ENCODE measurements at places on chromosomes 12 and 14.

DNA sequence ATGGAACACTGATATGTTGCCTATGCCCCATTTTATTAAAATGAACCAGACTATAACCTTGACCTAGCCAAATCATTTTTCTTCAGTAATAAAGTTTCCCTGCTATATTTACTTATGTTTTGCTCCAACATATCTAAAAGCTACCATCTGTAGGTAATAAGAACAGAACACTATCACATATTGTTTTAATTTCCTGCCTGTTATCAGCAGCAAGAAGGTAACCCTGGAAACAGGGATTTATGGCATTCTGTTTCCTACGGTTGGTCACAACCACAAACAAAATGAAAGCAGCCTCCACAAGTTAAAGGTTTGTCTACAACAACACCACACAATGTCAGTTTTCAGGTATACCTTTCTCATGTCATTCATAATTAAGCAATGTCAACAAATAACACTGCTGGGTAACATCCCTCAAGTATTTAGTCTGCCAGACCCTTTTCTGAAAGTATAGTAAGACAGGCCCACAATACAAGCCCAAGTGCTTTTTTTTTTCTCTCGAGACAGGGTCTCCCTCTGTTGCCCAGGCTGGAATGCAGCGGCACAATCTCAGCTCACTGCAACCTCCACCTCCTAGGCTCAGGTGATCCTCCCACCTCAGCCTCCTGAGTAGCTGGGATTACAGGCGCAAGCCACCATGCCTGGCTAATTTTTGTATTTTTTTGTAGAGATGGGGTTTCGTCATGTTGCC is 25.5 kb downstream of the GCH1 start:
- DNase-seq, result no peak

GRCh38 chr12:11209113-11209512 is 22.4 kb upstream of the TAS2R42 start:
- no peak for DNase-seq

DNA sequence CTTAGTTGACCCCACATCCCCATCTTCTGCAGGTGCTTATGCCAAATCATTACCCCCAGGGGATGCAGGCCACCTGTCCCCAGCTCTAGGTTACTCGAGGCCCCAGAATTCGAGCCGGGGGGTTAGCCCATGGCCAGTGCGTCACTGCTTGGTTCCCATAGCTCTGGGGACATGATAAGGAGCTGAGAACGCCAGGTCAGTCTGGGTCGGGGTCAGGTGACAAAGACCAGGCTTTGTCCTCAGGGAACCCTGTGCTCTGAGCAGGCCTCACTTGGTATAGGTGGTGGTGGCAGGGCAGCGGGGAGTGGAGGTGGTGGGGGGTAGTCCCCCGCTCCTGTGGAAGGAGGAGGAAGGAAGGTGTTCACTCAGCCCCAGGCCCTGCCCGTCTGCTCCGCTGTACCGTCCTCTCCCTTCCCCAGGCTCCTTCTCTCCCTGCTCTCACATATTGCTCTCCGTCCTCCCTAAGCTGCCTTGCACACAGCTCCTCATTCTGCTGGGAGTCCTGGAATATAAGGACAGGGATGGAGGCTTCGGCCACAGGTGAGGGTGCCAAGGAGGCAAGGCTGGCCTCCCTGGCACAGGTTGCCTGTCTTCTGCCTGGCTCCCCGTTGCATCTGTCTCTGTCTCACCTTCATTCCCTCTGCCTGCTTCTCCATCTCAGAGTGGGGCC is 2.0 kb upstream of the MYH6 start:
- DNase-seq, result no peak

- no peak for DNase-seq
Observed at GRCh38 chr12:87935216-87935615, 94.0 kb downstream of the C12orf50 start.

DNA sequence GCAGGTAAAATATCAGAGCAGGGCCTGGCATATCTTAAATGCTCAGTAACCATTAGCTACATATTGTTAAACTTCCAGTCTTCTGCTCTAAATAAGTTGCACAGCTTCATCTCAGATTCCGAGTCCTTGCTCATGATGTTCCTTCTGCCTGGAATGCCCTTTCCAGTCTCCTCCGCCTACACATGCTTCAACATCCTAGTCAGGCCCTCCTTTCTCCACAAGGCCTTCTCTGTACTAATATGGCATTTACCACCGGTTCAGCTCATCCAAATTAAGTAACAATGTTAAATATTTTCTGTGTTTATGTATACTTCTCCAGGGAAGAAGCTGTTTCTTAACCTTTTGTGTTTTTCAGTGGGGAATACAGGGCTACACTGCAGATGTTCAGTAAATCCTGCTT is 8.5 kb downstream of the DHH start:
- DNase-seq, result no peak

DNA sequence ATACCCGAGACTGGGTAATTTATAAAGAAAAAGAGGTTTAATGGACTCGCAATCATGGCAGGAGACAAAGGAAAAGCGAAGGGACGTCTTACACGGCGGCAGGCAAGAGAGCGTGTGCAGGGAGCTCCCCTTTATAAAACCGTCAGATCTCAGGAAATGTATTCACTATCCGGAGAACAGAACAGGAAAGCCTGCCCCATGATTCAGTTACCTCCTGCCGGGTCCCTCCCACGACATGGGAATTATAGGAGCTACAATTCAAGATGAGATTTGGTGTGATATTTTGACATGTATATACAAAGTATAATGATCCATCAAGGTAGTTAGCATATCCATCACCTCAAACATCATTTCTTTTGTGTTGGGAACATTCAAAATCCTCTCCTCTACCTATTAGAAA is 2.3 kb upstream of the CDCA4 start:
- DNase-seq, result no peak

GRCh38 chr12:28824849-28825248 is 324.2 kb upstream of the FAR2 start:
- no peak for DNase-seq

DNA sequence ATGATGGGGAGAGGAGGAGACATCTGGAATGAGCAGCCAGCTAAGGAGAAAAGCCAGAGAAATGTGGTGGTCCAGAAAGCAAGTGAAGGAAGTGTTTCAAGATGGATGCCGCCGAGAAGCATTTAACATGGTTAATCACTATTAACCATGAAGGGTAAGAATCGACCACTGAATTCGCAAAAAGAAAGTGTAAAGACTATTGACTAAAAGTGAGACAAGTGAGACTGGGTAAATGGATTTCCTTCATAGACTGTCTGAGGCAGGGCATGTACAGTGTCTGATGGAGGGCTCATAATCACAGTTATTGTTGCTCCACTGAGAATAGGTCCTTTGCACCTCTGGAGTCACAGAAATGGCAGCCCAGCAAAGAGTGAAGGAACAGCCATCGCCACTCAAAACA is 25.3 kb upstream of the CLMN start:
- no peak for DNase-seq

DNA sequence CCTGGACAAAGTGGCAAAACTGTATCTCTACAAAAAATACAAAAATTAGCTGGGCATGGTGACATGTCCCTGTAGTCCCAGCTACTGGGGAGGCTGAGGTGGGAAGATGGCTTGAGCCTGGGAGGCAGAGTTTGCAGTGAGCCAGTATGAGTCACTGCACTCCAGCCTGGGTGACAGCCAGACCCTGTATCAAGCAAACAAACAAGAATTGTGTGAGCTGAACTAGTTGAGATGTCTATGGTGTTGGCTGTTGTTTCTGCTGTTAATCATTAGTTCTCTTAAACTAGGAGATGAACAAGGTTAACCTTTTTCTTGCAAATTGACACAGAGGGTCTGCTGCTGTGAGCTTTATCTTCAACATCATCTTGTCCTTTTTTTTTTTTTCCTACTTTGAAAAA is 23.6 kb downstream of the RASSF3 start:
- DNase-seq, result peak; percentile 70

GRCh38 chr12:6605421-6606330 is 1.5 kb downstream of the CHD4 start:
- DNase-seq, result no peak

DNA sequence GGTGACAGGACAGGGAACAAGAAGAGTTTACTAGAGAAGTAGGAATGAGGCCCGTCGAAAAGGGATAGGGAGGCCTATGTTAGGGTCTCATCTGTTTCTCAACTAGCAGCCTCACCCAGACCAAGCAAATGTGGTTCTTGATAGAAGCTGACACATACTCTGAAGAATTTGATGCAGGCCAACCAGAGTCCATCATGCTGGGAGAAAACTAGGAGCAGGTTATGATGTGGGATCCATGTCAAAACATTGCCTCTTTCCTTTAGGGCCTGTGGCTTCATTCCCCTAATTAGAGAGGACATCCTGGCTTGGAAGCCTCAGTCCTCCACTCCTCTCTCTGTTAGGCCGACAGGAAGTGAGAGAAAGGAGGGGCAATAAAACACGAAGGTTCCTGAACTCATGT is 122.8 kb downstream of the NTF3 start:
- DNase-seq, result no peak

GRCh38 chr14:67853715-67854114 is 34.1 kb downstream of the RAD51B start:
- no peak for DNase-seq

DNA sequence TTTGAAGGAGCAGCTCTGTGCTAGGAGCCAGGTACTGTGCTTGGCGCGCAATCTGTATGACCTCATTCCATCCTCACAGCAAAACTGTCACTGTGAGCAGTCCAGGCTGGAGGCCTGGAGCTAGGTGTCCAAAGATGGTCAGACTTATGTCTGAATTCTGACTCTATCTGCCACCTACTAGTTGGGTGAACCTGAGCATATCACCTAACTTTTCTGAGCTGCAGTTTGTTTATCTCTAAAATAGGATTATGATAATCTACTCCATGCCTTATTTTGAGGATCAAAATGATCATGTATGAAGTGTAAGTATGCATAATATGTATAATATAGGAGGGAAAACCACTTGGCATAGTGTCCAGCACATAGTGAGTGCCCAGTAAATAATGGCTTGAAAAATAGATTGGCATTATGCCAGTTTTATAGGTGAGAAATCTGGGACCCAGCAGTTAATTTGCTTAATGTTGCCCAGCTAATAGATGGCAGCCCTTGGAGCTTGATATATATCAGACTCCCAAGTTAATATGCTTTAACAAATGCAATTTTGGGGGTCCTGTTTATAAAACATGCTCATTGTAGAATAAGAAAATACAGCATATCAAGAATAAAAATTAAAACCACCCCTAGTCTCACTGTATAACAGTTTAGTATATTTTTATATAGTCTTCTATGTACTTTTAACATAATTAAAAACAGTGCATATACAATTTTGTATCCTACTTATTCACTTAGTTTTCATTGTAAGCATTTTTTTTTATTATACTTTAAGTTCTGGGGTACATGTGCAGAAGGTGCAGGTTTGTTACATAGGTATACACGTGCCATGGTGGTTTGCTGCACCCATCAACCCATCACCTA is 4.5 kb upstream of the JPH4 start:
- DNase-seq, result no peak

GRCh38 chr14:102442241-102443211 is 67.0 kb downstream of the ANKRD9 start:
- no peak for DNase-seq

GRCh38 chr14:56552615-56553014 is 27.0 kb upstream of the TMEM260 start:
- DNase-seq, result no peak

GRCh38 chr14:91731018-91731417 is 868 bp downstream of the CATSPERB start:
- no peak for DNase-seq

GRCh38 chr12:67001251-67001650 is 267.9 kb upstream of the CAND1 start:
- no peak for DNase-seq

- DNase-seq, result peak; percentile 52
Observed at GRCh38 chr14:60573943-60574495, 65.1 kb downstream of the SIX6 start.

DNA sequence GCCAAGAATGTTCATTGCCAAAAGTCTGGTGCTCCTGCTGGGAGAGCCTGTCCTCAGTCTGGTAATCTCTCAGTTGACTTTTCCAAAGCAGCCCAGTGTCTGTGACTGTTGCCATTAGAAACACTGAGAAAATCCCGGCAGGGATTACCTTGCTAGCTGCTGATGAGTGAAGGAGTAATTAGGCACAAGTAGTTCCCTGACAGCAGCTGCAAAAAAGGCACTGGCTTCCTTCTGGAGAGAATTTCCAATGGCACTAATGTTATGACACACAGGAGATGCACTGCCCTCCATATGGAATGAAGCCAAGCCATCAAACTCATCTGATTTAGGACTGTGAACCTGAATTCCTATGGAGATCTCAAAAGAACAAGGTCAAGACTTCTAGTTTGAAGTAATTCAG is 1321.2 kb upstream of the SEL1L start:
- DNase-seq, result no peak

DNA sequence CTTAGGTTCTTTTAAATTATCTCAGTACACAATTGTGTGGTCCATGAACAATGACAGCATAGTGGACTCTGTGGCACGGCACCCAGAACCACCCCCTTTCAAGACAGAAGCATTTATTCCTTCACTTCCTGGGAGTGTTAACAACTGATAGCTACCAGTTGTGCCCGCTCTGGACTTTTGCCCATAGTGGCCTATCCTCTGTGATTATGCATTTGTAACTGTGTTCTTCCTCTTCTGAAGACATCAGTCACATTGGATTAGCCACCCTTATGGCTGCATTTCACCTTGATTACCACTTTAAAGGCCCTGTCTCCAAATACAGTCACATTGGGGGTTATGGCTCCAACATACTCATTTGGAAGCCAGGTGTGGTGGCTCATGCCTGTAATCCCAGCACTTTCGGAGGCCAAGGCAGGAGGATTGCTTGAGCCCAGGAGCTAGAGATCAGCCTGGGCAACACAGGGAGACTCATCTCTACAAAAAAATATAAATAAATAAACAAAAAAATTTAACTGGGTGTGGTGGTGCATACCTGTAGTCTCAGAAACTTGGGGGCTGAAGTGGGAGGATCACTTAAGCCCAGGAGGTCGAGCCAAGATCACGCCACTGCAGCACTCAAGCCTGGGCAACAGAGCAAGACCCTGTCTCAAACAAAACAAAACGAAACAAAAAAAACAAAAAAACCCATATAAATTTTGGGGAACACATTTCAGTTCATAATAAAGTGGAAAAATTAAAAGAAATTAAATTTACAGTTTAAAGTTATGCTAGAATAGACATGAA is 27.6 kb upstream of the PHC1 start:
- DNase-seq, result no peak

GRCh38 chr12:93708952-93709351 is 31.8 kb downstream of the CRADD start:
- DNase-seq, result no peak

DNA sequence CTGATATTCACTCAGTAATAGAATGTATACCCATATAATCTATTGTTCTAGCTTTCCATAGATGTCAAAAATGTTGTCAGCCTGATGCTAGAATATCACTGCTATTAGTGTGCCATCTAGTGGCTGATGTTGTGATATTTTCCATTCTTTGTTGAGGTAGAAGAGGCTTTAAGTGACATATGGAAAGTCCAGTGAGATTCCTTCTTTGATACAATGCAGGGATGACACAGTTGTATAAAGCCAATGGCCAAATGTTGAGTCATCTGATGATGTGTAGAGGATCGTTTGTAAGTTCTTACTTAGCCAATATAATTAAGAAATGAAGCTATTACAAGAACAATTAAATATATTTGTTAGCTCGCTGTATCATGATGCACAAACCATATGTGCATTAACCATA is 58.1 kb upstream of the PCED1B start:
- peak; percentile 48 for DNase-seq

GRCh38 chr14:71238835-71239234 is 331.6 kb downstream of the PCNX1 start:
- no peak for DNase-seq

- peak; percentile 2 for DNase-seq
Observed at GRCh38 chr14:64870160-64870559, 9.5 kb downstream of the SPTB start.

Data from left lung (tissue), 14 donors.